ENCODE measurements at places on chromosomes 16 and 17.

- no peak for DNase-seq
Observed at GRCh38 chr17:75688209-75688825, 21.2 kb downstream of the SAP30BP start.

- DNase-seq = no peak
Observed at GRCh38 chr17:34261568-34262337, 6.7 kb downstream of the CCL2 start.

- no peak for DNase-seq
Observed at GRCh38 chr17:2582493-2582892, 11.0 kb upstream of the PAFAH1B1 start.

DNA sequence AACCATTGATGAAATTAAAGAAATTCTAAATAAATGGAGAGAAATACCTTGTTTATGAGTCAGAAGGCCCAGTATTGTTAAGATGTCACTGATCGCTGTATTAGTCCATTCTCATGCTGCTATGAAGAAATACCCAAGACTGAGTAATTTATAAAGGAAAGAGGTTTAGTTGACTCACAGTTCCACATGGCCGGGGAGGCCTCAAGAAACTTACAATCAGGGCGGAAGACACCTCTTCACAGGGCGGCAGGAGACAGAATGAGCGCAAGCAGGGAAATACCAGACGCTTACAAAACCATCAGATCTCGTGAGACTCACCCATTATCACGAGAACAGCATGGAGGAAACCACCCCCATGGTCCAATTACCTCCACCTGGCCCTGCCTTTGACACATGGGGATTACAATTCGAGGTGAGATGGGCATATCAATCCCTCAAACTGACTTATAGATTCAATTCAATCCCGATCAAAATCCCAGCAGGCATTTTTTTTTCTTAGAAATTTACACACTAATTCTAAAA, 157.2 kb downstream of the ENGASE start:
- DNase-seq = no peak

- no peak for DNase-seq
Observed at GRCh38 chr17:64608571-64608981, 53.5 kb downstream of the SMURF2 start.

GRCh38 chr16:67264277-67264676, 15.1 kb upstream of the PLEKHG4 start:
- no peak for DNase-seq

GRCh38 chr17:82278786-82279391, 5.4 kb upstream of the CSNK1D start:
- no peak for DNase-seq

Measured in NCI-H748 treated with DMSO at 0.1 percent for 48 hours (cell line).